ENCODE measurements at places on chromosomes 1 and 21.

DNA sequence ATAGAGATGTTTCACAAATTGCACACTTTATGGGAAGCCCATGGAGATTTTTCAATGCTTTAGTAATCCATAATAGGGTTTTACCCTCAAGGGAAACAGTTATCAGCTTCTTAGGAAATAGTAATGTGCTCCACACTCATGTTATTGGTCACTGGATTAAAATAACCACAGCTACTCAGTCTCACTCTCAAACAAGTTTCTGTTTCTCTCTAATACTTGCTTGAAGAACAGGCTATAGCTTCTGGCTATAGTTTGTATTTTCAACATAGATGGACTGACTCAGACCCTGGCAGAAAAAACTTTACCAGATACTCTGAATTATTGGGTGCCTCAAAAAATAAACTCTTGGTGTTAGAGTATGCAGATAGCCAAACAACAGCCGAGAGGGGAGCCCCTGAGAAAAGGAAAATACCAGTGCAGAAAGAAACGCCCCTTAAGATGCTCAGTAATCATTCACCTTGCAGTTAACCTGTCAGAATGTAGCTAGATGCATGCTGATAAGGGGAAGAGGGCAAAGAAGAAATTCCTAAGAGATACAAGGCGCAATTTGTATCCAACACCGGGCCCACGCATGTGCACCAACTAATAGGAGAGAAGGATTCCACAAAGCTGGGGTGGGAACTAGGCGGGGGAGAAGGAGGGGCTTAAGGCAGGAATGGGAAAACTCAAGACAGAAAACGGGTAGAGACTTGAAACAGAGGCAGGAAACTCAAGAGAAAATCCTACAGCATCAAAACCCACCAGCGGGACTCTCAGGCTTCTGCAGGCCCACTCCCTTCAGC lies 30.4 kb upstream of the PDE4B start:
- no peak for DNase-seq

- no peak for DNase-seq
These were observed 81.2 kb upstream of the WNT4 start for GRCh38 chr1:22224091-22224490.

- DNase-seq = no peak
These were observed 348.7 kb downstream of the NPHP4 start for GRCh38 chr1:5643360-5644107.

DNA sequence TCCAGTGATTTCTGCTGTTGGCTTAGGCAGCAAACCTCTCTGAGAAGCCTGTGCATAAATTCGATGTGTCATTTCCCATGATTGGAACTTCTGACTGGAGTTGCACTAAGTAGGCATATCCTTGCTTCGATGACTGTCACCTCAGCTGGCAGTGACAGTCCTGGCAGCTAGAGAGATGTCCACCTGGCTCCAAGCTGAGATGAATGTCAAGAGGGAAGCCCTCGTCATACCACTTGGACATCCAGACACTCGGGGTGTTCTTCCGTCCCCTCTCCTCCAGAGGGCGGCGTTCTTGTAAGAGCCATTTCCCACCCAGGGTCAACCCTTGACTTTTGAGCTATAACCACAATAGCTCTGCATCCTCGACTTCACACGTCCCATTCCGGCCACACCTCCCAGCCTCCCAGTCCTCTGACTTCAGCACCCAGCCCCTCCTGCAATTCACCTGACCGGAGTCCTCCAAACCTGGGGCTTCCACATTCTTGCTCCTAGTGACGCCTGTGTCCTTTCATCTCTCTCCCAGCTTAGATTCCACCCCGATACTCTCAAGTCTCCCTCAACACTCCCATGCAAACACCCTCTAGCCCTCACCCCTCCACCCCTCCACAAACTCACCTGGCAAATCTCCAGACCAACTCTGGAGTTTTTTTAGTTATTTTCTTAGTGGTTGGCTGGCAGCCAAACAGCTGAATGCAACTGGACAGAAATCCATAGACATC lies 17.3 kb downstream of the CA6 start:
- DNase-seq = no peak

DNA sequence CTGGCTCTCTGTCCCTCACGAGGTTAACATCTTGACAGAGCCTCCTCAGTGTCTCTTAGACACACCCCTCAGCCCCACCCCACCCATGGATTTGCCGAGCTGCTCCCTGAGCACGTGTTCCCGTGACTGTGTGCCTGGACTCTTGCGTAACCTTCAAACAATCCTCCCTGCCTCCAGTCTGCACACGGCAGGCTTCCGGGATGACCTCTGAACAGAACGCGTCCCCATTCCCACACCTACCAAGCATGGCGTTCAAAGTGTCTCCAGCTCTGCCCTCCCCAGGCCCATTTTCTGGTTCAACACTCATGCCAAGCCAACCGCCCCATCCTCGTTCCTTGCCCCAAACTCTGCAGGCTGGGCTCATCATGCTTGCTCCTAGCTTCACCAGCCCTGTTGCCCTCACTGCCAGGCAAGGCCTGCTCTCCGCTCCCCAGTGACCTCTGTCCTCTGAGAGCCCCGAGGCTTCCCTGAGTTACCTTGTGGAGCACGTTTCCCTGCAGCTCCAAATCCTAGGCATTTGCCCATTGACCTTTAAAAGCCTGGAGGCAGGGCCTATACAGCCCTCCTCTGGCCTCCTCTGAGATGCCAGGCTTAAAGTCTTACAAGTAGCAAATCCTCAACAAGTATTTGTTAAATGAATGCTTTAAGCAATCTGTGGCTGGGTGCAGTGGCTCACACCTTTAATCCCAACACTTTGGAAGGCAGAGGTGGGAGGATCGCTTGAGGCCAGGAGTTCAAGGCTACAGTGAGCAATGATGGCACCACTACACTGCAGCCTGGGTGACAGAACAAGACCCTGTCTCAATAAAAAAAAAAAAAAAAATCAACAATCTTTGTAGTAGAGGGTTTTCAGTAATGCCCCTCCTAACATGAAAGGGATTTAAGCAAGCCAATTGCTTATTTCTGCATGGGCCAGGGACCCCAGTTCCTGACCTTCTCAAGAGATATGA lies 5.0 kb downstream of the AGT start:
- no peak for DNase-seq

DNA sequence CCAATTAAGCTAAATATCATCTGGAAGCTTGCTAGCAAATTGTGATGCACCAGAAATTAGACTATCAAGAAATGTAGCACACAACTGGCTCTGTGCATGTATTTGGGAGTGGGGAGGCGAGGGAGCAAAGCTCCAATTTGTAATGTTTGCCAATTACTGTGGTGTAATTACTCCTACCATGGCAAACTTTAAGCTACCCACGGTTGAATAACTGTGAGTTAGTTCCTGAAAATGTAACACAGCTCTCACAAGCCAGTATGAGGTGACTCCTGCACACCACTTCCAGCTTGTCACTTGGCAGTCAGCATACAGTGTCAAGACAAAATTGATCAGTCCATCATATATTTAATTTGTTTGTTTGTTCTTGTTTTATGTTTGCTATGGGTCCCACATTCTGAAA lies 141.2 kb downstream of the TM2D1 start:
- DNase-seq = no peak

DNA sequence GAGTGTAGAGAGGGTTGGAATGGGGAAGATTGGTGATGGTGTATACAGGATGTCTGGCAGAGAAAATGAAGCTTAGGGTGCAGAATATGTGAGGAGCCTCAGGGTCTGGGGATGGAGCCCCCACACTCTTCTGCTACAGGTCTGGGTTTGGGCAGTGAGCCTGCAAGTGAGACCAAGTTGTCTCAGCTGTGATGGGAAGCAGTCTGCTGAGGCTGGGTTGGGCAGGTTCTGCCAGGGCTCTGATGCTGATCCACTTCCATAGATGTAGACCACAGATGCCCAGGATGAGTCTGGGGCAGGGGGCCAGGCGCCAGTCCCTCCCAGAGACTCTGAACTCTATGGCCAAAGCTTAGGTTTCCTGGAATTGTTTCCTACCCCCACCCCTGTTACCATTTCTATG lies 516.9 kb downstream of the PTPRU start:
- DNase-seq = no peak

- DNase-seq = no peak
These were observed 12.7 kb upstream of the FOXE3 start for GRCh38 chr1:47403321-47403910.

GRCh38 chr1:230048322-230048721 lies 18.7 kb upstream of the GALNT2 start:
- no peak for DNase-seq

GRCh38 chr1:33387625-33388024 lies 43.3 kb downstream of the PHC2 start:
- no peak for DNase-seq

DNA sequence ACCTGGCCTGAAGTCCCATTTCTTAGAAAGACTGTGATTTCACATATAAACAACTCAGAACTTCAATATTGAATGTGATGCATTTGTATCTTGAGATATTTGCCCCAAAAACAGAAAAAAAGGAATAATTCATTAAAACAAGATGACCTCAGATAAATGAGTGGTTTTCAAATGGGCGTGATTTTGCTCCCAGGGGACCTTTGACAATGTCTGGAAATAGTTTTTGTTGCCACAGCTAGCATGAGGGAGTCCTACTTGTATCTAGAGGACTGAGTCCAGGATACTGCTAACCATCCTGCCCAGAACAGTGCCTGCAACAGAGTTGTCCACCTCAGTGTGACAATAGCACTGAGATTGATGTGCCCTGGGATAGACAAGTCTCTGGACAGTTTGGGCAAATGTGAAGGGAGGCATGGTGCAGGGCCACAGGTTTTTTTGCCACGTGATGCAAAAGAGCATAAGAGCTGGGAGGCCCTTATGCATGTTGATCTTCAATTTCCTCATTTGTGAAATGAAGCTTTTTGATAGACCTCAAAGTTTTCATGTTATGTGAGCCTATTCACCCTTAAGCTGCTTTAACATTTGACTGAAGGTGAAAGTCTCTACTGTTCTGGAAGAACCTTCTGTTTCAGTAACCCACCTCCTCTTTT lies 46.2 kb downstream of the MAP3K7CL start:
- DNase-seq = no peak

DNA sequence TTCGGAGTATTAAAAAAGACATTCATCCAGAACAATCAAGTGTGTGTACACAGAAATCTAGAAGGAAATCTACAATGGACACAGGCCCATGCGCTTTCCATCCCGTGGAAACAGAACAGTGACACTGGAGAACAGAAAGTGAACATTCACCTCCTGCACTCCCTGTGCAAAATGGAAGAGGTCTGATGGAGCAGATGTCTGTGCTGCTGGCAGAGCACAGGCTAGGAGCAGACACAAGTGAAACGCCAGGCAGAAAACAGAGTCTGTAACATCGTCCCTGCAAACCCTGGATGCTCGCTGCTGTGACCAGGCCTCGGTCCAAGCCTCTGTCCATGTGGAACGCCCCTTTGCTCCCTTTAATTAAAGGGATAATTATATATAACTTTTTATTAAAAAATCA lies 36.1 kb downstream of the SLC45A1 start:
- DNase-seq = no peak

- no peak for DNase-seq
These were observed 10.0 kb downstream of the ARID1A start for GRCh38 chr1:26705788-26706311.

DNA sequence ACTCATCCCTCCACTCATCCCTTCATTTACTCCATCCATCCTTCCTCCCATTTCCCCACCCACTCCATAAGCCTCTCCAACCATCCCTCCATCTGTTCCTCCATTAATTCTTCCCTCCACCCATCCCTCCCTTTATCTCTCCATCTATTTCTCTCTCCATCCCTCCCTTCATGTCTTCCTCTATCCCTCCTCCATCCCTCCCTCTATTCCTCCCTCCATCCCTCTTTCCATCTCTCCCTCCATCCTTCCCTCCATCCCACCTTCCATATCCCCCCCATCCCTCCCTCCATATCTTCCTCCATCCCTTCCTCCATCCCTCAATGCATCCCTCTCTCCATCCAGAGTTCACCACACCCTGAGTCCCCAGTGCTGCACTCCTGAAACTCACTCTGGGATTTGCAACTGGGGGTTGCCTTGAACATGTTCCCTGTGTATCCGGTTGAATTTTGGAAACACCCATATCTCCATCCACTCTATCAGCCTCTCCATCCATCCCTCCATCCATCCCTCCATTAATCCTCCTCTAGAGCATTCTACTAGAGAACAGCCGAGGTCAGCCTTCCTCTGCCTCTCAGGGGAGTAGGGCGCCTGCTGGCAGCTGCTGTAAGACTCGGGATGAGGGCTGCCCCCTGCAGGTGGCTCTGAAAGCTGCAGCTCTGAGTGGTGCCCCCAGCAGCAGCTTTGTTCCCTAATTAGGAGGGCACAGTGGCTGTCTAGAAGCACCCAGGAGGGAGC lies 39.4 kb downstream of the ABCG1 start:
- DNase-seq = peak; percentile 85

DNA sequence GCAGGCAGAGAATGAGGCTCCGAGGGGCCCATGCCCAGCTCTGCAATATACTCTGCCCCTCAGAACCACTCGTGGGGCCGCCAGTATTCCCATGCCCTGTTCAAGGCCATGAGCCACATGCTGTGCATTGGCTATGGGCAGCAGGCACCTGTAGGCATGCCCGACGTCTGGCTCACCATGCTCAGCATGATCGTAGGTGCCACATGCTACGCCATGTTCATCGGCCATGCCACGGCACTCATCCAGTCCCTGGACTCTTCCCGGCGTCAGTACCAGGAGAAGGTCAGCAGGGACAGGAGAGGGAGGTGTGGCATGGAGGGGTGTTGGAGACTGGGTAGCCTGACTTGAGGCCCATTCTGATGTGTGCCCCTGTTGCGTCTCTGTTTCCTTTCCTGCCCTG lies 7.2 kb downstream of the HCN3 start:
- DNase-seq = no peak

DNA sequence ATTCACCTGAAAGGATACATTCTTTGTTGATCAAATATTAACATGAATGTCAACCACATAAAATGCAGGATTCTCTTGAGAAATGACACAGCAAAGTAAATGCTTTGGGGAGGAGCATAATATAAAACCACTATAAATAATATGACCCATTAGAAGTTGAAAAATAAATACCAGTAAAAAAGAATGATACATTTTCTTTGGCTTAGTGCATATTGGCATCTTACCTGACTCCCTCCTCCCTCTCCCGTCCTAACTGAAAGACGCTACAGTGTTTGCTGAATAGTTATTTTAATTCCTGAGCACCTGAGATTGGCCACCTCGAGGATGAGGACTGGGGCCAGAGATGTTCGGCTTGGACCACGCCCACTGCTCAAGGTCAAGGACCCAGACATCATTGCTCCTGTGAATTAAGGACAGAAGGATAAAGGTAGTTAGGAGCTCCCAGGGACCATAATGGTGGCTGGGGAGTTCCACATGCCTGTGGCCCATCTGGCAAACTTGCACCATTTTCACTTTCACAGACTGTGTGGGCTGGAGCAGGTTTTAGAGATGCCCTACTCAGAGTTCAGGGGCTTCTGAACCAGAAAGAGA lies 16.4 kb upstream of the CPLANE2 start:
- DNase-seq = no peak

- no peak for DNase-seq
These were observed 424.3 kb downstream of the PCP4 start for GRCh38 chr21:40291560-40291959.

- peak; percentile 19 for DNase-seq
These were observed 124.7 kb upstream of the KIAA0040 start for GRCh38 chr1:175317309-175317708.

- no peak for DNase-seq
These were observed 15.7 kb downstream of the RNF19B start for GRCh38 chr1:32948905-32949304.

- peak; percentile 51 for DNase-seq
These were observed 75.7 kb upstream of the KIF26B start for GRCh38 chr1:245079021-245079609.

Data from NCI-H1694 (cell line).